Stimulated activated CD4-positive, alpha-beta T cell treated with anti-CD3 and anti-CD28 coated beads, Interleukin-1b, Interleukin-23, amount 100 ng/mL, for 24 hours (primary cell): ENCODE measurements at places on chromosomes 4 and X.

DNA sequence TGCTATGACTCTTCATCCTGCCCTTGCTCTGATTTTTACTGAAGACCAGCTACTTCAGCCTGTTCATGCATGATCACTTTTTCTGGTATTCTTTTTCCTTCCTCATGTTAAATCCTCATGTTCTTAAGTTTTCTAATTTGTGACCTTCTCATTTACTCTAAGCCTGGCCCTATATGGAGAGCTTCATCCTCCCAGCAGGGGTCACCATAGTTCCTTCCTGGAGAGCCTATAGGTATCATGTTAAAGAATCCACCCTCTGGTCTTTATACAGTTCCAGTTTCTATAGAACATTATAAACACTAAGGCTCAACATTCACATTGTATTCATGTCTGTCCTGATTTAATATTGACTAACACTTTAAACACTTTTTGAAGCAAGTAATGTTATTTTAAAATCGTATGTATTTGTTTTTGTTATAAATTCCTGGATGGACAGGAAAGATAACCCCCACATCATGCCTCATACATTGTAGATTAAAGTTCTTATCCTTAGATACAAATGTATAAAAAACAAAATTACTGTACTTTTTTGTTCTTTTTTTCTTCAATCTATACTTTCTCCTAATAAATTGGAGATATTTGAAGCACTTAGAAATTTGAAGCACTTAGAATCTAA lies 53.8 kb upstream of the OTUD4 start:
- peak; percentile 32 for DNase-seq

GRCh38 chrX:130253916-130254315 lies 14.8 kb downstream of the ZNF280C start:
- DNase-seq = no peak

DNA sequence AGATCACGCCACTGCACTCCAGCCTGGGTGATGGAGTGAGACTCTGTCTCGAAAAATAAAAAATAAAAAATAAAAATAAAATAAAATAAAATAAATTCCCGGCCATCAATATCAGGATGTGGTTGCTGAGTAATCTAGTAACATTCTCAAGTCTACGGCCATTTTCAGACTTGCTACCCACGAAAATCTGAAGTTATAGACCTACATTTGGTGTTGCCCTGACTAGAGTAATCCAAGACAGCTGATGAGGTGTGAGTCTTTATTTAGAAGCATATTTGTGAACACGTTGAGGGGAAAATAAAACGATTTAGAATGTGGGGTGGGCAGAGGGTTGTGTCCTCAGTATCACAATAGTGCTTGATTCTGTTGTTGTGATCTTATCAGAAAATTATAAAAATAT lies 130.2 kb upstream of the MID1 start:
- DNase-seq = no peak

DNA sequence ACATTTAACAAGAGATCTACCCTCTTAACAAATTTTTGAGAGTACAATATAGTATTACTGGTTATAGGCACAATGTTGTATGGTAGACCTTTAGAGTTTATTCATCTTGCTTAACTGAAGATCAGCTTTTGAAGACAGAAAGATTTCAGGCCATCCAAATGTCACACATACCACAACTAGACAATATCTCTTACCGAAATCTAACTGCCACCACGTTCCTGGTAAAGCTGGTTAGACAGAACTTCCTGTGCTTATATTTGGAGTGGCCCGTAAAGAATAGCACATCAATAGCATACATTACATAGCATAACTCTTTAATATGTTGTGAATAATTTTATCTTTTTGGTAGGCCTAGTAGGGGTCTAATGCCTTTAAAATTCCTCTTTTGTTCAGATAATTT lies 29.8 kb upstream of the ARHGEF6 start:
- DNase-seq = no peak

DNA sequence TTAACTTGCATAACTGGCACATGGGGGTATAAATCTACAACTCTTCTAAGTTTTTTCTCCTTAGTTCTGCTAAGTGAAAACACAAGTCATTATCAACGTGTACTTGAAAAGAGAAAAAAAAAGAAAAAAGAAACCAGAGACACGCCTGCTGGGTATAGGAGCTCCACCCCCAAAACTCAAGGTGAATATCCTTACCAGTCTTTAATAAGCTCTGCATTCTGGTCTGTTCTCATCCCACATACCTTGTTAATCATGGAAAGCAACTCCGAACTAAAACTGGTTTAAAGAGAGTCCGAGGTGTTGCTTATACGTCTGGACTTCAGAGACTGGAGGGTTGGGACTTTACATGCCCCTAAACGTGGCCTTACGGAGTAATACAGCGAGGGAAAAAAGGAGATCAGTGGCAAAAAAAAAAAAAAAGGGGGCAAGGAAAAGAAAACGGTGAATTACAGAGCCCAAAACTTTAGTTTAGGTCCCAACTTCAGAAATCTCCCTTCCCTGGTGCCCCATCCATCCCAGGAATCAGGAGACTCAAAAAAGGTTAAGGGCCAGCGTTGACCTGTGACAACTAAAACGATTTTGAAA lies 1.0 kb downstream of the PGRMC2 start:
- no peak for DNase-seq

- no peak for DNase-seq
Observed at GRCh38 chr4:7863911-7864681, 75.6 kb downstream of the AFAP1 start.

- no peak for DNase-seq
Observed at GRCh38 chr4:171484681-171485080, 328.5 kb upstream of the GALNTL6 start.

DNA sequence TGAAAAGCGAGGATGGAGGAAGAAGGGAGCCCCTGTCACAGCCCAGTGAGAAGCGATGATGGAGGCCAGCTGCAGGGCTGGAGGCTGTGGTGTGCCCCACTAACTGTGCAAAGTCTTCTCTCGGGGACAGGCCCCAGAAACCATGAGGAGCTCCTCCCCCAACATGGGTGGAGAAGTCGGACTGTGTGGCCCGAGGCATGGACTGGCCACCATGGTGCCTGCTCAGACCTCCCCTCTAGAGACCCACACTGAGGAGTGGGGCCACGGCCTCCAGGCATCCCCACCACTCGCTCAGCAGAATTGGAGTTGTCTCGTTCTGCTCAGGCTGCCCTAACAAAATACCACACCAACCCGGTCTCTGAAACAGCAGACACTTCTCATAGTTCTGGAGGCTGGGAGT lies 12.2 kb upstream of the PDE6B start:
- no peak for DNase-seq

DNA sequence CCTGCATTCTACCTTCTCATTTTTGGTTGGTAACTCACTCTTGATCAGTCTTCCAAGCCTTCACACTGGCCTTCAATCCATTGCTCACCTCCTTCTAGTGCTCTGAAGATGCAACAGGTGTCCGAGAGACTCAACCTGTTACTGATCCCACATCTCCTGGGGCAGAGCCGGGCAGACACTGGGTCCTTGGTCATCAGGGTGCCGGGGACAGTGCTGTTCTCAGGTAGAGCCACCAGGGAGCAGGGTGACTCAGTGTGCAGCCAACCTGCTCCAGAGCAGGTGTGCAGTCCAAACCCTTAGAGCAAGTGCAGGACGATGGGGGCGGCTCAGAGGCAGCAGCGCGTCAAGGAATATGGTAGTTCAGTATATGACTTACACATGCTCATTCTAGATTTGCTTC lies 188.4 kb downstream of the DHX15 start:
- DNase-seq = no peak

GRCh38 chr4:121749225-121749624 lies 15.7 kb downstream of the SMIM43 start:
- DNase-seq = no peak

GRCh38 chr4:9845791-9846493 lies 64.5 kb downstream of the DRD5 start:
- no peak for DNase-seq

DNA sequence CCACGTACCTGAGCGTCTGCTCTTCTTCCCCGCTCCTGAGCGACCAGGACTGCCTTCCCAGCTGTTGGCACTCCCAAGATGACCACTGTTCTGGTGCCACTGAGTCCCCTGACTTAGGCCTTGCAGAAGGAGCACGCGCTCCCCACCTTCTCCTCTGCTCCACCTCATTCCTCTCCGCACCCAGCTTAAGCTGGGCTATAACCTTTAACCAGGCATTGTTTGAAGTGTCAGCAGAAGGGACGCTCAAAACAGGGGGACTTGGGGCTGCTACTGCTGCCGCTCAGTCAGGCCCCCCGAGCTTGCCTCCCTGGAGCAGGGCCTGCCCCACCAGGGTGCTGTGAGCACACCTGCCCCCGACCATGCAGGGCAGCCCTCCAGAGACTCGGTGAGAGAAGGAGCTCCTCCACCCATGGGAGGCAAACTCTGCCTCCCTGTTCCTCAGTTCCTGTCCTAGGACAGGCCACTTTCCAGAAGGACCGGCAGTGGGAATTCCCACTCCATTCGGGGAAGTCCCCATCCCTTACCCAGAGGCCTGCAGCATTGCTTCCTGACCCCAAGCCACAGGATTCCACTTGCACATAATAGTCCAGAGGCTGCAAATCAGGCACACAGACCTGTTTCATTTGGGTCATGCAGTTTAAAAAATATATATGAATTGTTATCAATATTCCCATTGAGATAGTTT lies 99.7 kb upstream of the ENPP6 start:
- DNase-seq = no peak

GRCh38 chrX:44585866-44586265 lies 43.2 kb upstream of the FUNDC1 start:
- DNase-seq = no peak

- no peak for DNase-seq
Observed at GRCh38 chrX:103811858-103812257, 20.2 kb downstream of the RAB9B start.

- DNase-seq = no peak
Observed at GRCh38 chr4:12186526-12186925, 757.8 kb upstream of the HS3ST1 start.

DNA sequence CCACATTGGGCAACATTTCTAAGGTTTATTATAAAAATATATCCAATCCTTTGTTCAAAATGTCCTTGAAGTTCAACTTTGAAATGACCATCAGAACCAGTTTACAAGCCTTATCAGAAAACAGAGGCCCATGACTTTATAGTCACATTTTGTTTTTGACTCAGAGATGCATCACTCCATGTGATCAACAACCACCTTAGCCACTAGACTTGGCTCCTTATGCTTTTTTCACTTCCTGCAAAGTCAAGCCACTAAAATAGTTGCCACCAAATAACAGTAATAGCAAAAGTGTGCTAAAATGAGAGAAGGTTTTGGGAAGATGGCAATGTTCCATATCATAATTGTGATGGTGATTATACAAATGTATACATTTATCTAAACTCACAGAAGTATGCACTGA lies 181.7 kb downstream of the MAML3 start:
- DNase-seq = no peak

DNA sequence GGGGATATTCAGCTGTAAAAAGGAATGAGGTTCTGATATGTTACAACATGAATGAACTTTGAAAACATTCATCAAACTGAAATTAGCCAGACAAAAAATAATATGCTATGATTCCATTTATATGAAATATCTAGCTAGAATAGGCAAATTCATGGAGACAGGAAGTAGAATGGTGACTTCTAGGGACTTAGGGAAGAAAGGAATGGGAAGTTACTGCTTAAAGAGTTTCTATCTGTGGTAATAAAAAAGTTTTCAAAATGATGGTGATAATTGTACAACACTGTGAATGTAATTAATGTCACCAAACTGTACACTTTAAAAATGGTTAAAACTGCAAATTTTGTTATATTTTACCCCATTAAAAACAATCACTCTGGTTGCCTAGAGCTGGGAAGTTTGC lies 30.2 kb downstream of the SMIM14 start:
- DNase-seq = no peak
